CD4-positive, alpha-beta T cell treated with Interleukin-4 for 1 hour (primary cell): ENCODE measurements at places on chromosomes 2 and 18.

DNA sequence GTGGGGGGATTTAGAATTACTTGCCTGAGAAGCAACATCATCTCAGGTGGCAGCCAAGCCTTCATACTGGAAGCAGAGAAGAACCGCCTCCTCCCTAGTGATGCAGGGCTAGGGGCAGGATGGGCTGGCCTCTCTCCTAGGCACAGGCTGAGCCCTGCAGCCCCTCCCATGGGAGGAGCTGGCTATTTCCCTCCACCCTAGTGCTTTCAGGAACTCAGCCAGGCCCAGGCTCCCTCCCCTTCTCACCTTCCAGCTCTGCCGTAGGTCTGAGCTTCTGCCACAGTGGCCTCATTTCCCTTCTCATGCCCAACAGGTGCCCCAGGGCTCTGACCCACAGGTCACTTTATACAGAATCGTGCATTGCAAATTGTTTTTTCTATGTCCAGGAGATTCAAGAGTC is 31.0 kb downstream of the CENPA start:
- no peak for DNase-seq

GRCh38 chr2:228018311-228018710 is 146.9 kb downstream of the DAW1 start:
- DNase-seq = no peak

- DNase-seq = no peak
Measured at GRCh38 chr18:28647961-28648360, 471.0 kb upstream of the CDH2 start.

- no peak for DNase-seq
Measured at GRCh38 chr2:232310696-232311095, 67.9 kb upstream of the ALPP start.

- DNase-seq = no peak
Measured at GRCh38 chr18:47981320-47981719, 50.9 kb upstream of the SMAD2 start.

- DNase-seq = no peak
Measured at GRCh38 chr2:2569306-2569705, 238.2 kb upstream of the MYT1L start.

- DNase-seq = no peak
Measured at GRCh38 chr2:216083464-216084281, 2.0 kb downstream of the TMEM169 start.

GRCh38 chr2:196406-196805 is 67.4 kb downstream of the SH3YL1 start:
- no peak for DNase-seq

DNA sequence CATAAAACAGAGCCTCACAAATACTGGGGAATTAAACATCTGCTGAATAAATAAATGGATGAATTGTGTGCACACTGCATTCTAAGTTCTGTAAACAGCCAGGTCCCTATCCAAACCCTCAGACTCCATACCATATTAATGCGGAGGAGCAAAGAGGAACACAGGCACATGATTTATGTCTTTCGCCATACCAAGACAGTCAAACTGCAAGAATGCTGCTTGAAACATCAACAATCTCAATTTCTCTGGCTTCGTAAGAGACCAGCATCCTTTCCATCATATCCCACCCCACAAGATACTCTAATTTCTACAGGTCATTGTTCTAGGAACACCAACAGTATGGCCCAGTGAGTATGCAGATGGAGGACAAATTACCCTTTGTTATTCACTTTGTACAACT is 15.0 kb downstream of the KANSL3 start:
- DNase-seq = no peak

DNA sequence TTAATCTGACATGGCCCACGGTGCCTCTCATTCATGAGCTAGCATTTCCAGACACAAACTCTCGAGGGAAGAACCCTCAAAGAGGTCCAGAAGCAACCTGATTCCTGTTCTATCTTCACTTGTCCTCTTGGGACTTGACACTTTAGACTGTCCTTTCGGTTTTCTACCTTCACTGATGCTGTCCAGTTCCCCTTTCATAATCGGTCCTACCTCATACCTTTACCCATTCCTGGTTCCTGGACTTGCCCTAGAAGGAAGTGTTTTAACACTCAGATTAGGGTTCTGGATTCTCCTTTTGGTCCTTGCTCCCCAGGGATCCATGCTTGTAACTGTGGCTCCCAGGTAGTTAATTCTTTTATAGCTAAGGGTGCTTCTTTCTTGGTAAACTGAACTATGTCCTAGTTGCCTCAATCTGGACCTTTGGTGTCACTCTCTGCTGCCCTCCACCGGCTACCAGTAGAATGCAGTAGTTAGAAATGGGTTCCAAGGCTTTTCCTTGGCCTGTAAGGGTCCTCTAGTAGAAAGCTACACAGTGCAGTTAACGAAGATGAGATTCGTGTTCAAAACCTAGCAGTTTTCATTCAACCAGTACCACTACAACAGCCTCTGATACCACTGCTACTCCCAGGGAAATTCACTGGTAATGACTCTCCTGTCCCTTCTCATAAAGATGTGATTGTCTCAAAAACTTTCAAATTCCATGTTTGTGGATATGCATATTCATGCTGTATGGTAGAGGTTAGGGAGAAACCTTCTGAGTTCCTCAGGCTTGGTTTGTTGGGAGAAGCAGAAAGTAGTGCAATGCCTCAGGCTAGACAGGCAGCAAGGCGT is 178.1 kb upstream of the CYP26B1 start:
- DNase-seq = no peak

GRCh38 chr2:111039628-111040383 is 80.9 kb upstream of the BCL2L11 start:
- DNase-seq = no peak

GRCh38 chr2:90077948-90078347 is 1386.5 kb downstream of the RPIA start:
- no peak for DNase-seq

- DNase-seq = no peak
Measured at GRCh38 chr2:179201869-179202268, 62.8 kb downstream of the SESTD1 start.

- no peak for DNase-seq
Measured at GRCh38 chr2:37326285-37326684, 1.7 kb upstream of the PRKD3 start.

DNA sequence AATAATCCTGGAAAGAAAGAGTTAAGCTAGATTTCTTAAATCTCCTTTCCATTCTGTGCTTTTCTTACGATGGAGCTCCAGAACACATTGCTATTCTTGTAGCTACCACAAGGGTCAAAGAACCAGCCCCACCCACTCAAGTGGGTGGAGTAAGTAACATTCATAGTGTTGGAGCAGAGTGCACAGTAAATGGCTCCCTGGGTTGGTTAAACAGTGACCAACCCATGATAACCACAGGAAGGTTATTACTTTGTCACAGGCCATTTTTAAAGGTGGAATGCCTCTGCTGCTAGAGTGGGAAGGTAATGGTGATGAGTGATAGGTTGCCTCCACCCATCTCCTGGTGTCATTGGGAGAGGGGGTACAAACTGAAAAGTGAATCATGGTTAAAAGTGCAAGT is 13.9 kb downstream of the ARPC2 start:
- DNase-seq = peak; percentile 62

DNA sequence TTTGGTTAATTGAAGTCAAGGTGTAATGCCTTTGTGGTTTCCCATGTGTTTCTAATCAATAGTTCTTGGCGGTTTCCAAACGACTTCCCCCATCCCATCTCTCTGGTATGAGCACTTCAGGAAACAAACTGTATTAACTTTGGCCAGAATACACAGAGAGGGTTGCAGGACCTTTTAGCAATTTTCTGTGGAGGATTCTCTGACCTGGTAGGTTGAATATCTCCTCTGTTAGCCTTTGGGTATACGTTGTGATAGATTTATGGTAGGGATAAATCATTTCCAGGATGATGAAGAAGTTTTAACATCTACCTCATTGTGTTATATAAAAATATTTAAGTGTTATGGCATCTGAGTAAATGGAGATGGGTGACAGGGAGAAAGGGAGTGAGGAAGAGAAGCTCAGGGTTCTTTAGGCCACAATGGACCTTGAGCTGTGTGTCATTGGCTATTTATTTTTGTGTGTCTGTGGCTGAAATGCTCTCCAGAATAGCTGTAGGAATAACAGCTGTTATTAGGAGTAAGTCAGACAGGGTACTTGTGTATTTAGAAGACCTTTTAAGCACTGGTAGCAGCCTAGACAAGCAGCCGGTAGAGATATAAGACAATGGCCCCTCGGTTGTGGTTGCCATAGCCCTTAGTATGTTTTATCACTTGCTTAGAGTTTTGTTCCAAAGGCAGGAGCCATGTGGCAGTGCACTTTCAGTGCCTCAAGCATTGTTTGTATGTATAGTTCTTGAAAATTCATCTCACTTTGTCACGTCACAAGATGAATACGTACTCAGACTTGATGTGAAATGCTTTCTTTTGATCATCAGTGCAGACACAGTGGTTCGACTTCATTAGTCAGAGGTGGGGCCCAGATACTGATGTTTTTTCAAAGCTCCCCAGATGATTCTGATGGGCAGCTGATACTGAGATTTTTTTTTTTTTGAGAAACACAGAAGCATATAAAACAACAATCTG is 91.1 kb downstream of the FMNL2 start:
- DNase-seq = no peak

DNA sequence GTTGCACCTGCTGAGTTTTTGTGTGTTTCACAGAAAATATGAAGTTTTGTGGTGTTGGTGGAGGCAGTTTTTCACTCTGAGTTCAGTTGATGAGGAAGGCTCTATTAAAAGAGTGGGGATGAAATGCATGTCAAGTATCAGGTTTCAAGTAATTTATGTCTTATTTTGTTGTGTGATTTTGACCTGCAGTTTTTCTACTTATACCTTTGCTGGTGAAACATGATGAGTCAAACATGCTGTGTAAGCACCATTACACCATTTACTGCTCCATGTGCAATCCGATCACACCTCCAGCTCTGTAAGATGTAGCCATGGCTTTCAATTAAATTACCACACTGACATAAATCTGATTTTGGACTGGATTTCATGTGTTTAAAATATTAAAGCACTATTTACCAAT is 174.5 kb upstream of the ZEB2 start:
- no peak for DNase-seq

DNA sequence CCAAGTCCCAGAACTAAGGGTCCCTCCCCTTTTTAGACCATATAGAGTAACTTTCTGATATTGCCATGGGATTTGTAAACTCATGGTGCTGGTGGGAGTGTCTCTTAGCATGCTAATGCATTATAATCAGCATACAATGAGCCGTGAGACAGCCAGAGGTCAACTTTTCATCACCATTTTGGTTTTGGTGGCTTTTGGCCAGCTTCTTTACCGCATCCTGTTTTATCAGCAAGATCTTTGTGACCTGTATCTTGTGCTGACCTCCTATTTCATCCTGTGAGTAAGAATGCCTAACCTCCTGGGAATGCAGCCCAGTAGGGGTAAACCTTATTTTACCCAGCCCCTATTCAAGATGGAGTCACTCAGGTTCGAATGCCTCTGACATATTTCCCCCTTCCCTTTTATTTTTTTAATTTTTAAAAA is 148.2 kb downstream of the PHLPP1 start:
- no peak for DNase-seq

- DNase-seq = peak; percentile 54
Measured at GRCh38 chr2:144320491-144320890, 199.4 kb downstream of the ZEB2 start.

DNA sequence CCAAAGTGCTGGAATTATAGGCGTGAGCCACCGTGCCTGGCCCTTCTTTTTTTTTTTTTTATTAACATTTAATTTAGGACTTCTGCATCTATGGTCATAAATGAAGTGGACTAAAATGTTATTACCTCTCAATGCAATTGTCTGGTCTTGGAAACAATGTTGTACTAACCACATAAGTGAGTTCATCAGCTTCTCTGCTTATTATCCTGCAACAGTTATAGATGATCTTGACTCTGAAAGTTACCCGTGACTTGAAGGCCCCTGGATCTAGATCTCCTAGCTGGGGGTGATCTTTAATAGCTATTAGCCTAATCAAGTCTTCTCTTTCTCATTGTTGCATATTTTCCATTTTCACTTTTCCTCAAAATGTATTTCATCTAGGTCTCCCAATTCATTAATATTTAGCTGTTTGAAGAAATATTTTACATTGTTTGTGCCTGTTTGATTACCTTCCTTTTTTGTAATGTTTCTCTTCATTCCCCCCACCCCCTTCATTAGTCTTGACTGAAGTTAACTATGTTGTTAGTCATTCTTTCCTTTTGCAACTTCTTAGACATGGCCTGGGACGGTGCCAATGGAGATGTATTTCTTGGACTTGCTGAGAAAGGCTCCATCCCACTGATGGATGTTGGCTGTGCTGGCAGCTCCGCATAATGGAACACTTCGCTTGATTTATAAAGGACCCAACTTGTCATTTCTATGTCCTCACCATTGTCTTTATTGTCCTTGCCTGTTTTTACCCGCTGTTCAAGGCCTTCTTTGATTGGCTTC is 141.6 kb upstream of the RIOK3 start:
- DNase-seq = no peak

- no peak for DNase-seq
Measured at GRCh38 chr2:129565551-129566109, 413.8 kb upstream of the RAB6C start.

DNA sequence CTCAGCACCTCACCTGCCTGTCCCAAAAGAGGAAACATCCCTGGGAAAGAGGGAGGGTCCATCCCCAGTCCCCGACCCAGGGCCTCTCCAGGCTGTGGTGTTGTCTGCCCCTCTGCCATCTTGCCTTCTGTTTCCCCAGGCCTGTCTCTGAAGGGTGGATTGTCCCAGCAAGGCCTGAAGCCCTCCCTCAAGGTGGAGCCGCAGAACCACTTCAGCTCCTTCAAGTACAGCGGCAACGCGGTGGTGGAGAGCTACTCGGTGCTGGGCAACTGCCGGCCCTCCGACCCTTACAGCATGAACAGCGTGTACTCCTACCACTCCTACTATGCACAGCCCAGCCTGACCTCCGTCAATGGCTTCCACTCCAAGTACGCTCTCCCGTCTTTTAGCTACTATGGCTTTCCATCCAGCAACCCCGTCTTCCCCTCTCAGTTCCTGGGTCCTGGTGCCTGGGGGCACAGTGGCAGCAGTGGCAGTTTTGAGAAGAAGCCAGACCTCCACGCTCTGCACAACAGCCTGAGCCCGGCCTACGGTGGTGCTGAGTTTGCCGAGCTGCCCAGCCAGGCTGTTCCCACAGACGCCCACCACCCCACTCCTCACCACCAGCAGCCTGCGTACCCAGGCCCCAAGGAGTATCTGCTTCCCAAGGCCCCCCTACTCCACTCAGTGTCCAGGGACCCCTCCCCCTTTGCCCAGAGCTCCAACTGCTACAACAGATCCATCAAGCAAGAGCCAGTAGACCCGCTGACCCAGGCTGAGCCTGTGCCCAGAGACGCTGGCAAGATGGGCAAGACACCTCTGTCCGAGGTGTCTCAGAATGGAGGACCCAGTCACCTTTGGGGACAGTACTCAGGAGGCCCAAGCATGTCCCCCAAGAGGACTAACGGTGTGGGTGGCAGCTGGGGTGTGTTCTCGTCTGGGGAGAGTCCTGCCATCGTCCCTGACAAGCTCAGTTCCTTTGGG is 47.2 kb downstream of the BOLA3 start:
- DNase-seq = no peak

GRCh38 chr2:21643180-21643579 is 519.4 kb downstream of the TDRD15 start:
- no peak for DNase-seq
